Prostate gland (tissue), 2 donors: ENCODE measurements at places on chromosomes 6 and 20. TPM values are rescaled to one million over a fixed set of nuclear protein-coding genes. Genes with fewer than 3 reads are reported as not detected.

PACRG gene
- 63.8 TPM for total RNA-seq

- H3K27ac ChIP-seq = no peak overlapping the region
- H3K36me3 ChIP-seq = no peaks in the 10 kb centered on the region
- H3K4me3 ChIP-seq = no peak overlapping the region
- no peaks in the 10 kb centered on the region for H3K4me1 ChIP-seq
Observed at GRCh38 chr20:15163632-15164031, 826.2 kb upstream of the FLRT3 start.

DNA sequence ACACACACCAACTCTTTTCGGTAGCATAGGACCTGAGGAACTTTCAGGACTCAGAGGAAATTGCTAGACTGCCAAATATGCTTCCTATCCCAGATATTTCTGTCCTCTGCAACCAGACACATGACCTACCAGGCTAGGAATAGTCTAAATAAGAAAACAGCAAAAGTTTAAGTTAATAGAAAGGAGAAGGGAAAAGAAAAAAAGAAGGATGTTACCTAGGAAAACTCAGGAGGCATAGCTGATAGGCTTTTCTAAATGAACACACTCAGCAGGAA lies 74.6 kb downstream of the MAP3K5 start:
- no peaks in the 10 kb centered on the region for H3K4me1 ChIP-seq
- no peaks in the 10 kb centered on the region for H3K27me3 ChIP-seq
- no peak overlapping the region for H3K4me3 ChIP-seq
- H3K27ac ChIP-seq = peak overlapping the region; percentile 22
- DNase-seq = no peak

DNA sequence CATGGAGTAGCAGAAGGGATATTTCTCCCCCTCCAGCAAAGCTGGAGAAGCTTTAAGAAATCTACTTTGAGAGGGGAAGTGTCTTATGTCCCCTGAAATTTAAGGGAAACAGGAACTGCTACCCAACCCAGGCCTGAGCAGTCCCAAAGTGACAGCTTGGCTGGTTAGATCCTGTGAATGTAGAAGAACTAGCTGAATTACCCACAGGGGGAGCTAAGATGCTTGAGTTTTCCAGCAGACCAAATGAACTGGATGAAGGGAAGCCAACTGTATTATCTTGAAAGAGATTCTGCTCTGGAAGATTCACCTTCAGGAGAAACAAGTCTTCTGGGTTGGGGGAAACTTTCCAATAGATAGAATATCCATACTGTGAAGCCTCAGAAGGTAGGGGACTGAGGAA lies 303.3 kb upstream of the MMS22L start:
- H3K27me3 ChIP-seq = no peaks in the 10 kb centered on the region
- no peak for DNase-seq
- no peak overlapping the region for H3K4me3 ChIP-seq
- H3K4me1 ChIP-seq = no peaks in the 10 kb centered on the region
- H3K36me3 ChIP-seq = no peaks in the 10 kb centered on the region

GATA5 gene
- 1.3 TPM for total RNA-seq

- H3K36me3 ChIP-seq = no peaks in the 10 kb centered on the region
- no peak overlapping the region for H3K27ac ChIP-seq
- DNase-seq = no peak
Observed at GRCh38 chr6:90304308-90304707, 7.7 kb upstream of the BACH2 start.

GNRH2 gene
- not detected for total RNA-seq

- H3K4me3 ChIP-seq = no peak overlapping the region
- H3K27ac ChIP-seq = no peak overlapping the region
- H3K36me3 ChIP-seq = no peaks in the 10 kb centered on the region
- no peaks in the 10 kb centered on the region for H3K27me3 ChIP-seq
- no peaks in the 10 kb centered on the region for H3K4me1 ChIP-seq
Observed at GRCh38 chr6:148935705-148936435, 189.0 kb downstream of the UST start.

OR2H1 gene
- not detected for total RNA-seq

DNA sequence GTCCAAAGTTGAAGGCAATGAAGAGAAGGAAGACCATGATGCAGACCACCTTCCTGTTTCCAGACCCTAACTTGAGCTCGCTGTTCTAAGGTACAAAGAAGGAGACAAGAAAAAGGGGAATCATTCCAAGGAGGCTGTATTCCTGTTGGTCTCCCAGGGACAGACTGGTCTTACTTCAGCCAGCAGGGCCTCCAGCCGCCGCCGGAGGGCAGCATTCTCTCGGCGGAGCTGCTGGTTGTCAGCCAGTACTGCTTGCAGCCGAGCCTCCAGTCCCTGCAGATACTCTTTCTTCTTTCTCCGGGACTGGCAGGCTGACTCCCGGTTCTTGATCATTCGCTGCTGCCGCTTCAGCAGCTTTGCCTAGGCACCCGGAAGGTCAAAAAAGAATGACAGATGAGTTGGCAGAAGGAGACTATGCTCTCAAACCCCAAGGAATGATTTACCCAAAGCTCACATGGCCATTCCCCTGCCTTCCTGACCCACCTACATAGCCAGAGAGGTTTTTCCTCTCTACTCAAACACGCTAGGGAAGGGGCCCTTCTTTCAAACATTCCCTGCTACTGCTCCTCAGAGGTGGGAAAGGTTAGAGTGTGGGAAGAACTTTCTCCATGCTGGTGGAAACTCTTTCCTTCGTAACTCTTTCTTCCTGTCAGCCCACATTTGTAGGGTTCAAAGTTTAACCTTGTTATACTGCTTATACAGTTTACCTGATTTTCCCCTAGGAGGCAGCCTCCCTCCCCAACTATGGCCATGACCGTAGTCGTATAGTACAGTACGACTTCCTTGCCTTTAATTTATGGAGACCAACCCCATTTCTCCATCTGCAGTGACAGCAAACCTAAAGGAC lies 9.0 kb downstream of the ATF6B start:
- H3K36me3 ChIP-seq = peaks cover 28% of the 10 kb centered on the region
- no peak overlapping the region for H3K4me3 ChIP-seq
- DNase-seq = peak; percentile 84
- no peaks in the 10 kb centered on the region for H3K4me1 ChIP-seq

DNA sequence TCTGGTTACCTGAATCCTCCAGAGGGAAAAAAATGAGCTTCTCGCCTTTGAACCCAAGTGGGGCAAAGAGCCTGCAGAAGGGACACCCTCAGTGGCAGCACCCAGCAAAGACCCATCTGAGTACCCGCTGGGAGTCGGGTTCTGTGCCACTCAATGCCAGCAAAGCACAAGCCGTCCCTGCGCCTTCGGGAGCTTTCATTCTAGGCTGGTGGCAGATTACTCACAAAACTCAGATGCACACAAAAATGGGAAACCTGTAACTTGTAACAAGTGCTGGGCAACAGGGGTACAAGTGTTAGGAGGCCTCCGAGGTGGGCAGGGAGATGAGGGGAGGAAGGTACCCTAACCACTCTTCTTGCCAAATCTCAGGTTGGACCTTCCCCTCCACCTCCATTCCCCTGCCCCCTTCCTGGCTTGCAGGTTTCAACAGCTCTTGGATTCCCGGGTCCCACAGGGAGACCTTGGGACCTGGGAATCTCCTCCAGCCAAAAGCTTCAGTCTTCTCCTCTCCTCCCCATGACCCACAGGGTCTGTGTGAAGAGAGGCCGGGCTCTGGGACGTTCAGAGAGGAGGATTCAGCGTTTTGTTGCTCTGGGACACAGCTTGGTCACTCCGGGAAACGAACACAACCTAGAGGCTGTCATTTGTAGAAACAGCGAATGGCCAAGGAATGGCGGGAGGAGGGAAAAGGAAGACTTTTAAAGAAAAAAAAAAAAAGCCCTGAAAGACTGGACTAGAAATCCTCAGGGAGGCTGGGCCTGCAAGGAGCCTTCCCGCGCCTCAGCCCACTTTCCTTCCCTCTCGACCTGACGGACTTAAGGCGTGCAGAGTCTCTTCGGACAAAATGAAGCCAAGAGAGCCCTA lies 1.2 kb upstream of the PARD6B start:
- peaks cover 3% of the 10 kb centered on the region for H3K4me1 ChIP-seq
- DNase-seq = no peak
- H3K36me3 ChIP-seq = no peaks in the 10 kb centered on the region
- H3K4me3 ChIP-seq = peak overlapping the region; percentile 85
- peak overlapping the region; percentile 60 for H3K27ac ChIP-seq

FGD2 gene
- 17.9 TPM for total RNA-seq

MEP1A gene
- total RNA-seq = not detected

- no peaks in the 10 kb centered on the region for H3K36me3 ChIP-seq
- H3K27me3 ChIP-seq = no peaks in the 10 kb centered on the region
- peak; percentile 56 for DNase-seq
- no peak overlapping the region for H3K4me3 ChIP-seq
- H3K4me1 ChIP-seq = peaks cover 2% of the 10 kb centered on the region
Observed at GRCh38 chr6:87729965-87730719, 28.1 kb upstream of the AKIRIN2 start.

SPATS1 gene
- 2.0 TPM for total RNA-seq

GRCh38 chr20:44897133-44897532 lies 11.6 kb downstream of the YWHAB start:
- H3K27ac ChIP-seq = no peak overlapping the region
- DNase-seq = no peak
- H3K4me1 ChIP-seq = peaks cover 5% of the 10 kb centered on the region
- no peaks in the 10 kb centered on the region for H3K36me3 ChIP-seq
- H3K4me3 ChIP-seq = no peak overlapping the region

DNA sequence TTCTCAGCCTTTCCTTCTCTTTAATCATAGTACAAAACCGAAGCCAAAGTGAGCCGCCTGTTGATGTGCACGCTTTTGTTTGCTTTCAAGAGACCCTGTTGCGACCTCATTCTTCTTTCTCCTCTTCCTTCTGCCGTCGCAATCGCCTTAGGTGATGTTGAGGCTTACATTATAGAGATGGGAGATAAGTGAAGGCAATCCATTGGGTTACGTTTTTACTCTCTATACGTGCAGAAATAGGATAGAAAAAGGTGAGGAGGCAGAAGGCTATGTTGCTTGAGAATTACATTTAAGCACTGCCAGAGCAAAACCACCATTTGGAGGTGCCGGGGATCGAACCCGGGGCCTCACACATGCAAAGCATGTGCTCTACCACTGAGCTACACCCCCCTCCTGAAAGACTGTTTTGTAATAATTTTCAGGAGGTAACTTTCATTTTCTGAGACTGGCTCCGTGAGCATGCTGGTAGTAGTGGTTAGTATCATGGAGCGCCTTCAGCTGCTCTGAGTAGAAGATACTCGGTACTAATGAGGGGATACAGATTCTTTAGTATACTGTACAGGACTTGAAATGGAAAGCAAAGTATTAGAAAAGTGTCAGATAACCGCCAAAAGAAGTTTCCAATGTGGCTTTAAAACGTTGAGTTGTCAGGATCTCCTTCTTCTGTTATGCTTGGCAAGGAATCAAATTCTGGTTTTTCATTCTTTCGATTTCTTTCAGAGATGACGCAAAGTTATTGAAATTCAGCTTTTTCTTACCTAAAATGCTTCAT lies 165.6 kb downstream of the TRIM27 start:
- H3K36me3 ChIP-seq = no peaks in the 10 kb centered on the region
- H3K4me3 ChIP-seq = no peak overlapping the region
- no peaks in the 10 kb centered on the region for H3K27me3 ChIP-seq
- no peaks in the 10 kb centered on the region for H3K4me1 ChIP-seq
- H3K27ac ChIP-seq = no peak overlapping the region

DNA sequence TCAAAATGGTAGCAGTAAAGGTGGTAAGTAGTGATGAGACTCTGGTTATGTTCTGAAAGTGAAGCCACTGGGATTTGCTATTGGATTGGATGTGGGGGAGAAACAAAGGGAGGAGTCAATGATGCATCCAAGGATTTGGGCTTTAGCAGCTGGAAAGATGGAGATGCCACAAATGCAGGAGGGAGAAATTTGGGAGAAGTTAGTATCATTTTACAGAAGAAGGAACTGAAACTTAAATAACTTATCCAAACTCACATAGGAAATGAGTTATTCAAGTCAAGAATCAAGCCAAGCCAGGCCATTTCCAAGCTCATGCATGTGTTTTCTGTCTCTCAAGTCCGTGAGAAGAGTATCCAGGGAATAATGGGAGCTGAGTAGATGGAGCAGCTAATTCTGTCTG lies 155.1 kb upstream of the TNFAIP3 start:
- H3K27ac ChIP-seq = no peak overlapping the region
- DNase-seq = no peak
- no peaks in the 10 kb centered on the region for H3K36me3 ChIP-seq
- H3K4me3 ChIP-seq = no peak overlapping the region
- no peaks in the 10 kb centered on the region for H3K4me1 ChIP-seq

CCN2 gene
- 120 TPM for total RNA-seq

MCCD1 gene
- total RNA-seq = not detected

DNA sequence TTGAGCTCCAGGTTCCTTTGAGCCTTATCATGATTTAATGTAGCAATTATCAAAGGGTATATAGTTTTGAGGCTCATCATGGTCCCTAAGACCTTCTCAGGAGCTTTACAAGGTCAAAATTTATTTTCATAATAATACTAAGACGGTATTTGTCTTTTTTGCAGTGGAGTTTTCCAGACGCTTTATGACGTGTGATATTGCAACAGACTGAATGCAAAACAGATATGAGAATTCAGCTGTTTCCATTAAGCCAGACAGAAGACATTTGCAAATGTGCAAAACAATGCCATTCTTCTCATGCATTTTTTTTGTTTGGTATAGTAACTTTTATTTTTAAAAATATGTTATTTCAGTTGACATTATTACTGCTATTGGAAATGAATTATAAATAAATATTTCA lies 24.7 kb upstream of the CNKSR3 start:
- H3K27me3 ChIP-seq = no peaks in the 10 kb centered on the region
- H3K27ac ChIP-seq = no peak overlapping the region
- no peaks in the 10 kb centered on the region for H3K4me1 ChIP-seq
- H3K36me3 ChIP-seq = no peaks in the 10 kb centered on the region

NOP56 gene
- total RNA-seq = 108 TPM

- H3K36me3 ChIP-seq = no peaks in the 10 kb centered on the region
- H3K4me3 ChIP-seq = no peak overlapping the region
- no peaks in the 10 kb centered on the region for H3K27me3 ChIP-seq
- no peaks in the 10 kb centered on the region for H3K4me1 ChIP-seq
- no peak for DNase-seq
- H3K27ac ChIP-seq = no peak overlapping the region
Observed at GRCh38 chr6:149904661-149905370, 6.9 kb upstream of the RAET1E start.

DNA sequence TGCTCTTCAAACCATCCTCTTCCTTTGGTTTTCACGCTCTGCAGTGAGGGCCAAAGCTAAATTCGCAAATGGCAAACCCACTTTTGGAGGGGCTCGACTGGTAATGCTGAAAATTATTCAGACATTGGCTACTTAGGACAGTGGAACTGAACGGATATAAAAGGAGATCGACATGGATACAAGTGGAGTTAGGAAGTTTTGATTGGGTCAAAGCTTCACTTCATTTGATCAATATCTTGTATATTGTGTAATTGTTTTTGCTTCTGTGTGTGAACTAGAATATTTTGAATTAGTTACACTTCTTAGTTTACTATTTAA lies 1.2 kb downstream of the FAM8A1 start:
- no peak for DNase-seq
- H3K4me1 ChIP-seq = no peaks in the 10 kb centered on the region
- peak overlapping the region; percentile 98 for H3K27ac ChIP-seq

PPDPF gene
- 609 TPM for total RNA-seq

CGA gene
- 2.2 TPM for total RNA-seq

DNA sequence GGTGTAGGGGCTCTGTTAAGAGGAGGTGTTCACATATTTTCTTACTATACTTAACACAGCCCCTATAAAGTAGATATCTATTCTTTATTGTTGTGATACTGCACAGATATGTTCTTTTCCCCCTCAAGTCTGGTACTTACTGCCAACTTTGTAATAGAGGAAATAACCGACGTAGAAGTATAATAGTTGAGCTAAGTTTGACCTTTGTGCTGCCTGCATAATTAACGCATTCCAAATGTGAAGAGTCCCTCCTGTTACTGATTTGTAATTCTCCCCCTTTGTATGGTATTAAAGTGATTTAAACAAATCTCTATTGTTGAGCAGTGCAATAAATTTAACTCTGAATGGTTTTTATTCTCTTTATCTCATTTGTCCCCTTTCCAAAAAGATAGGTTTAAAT lies 39.0 kb downstream of the PHF3 start:
- DNase-seq = no peak
- no peaks in the 10 kb centered on the region for H3K4me1 ChIP-seq
- no peak overlapping the region for H3K27ac ChIP-seq
